ENCODE measurements at places on chromosomes 1 and 21. TPM values are rescaled to one million over a fixed set of nuclear protein-coding genes. Genes with fewer than 3 reads are reported as not detected.

ARHGEF16 gene
- not detected for total RNA-seq

LCE3D gene
- total RNA-seq, result not detected

IL24 gene
- total RNA-seq, result under 0.01 TPM

GBP4 gene
- total RNA-seq, result 0.15 TPM

THEM5 gene
- total RNA-seq, result 0.17 TPM

FNDC5 gene
- 0.87 TPM for total RNA-seq

HHAT gene
- total RNA-seq, result 3.3 TPM

EPHA2 gene
- total RNA-seq, result 4.2 TPM

RNU5D-1 gene
- not detected for total RNA-seq

SPRR1A gene
- total RNA-seq, result not detected

KCNJ10 gene
- under 0.01 TPM for total RNA-seq

CCDC27 gene
- total RNA-seq, result not detected

KCNT2 gene
- total RNA-seq, result 2.5 TPM

KCNE1 gene
- total RNA-seq, result 0.29 TPM

TP53BP2 gene
- 42.8 TPM for total RNA-seq

HES3 gene
- total RNA-seq, result not detected

SLC45A1 gene
- total RNA-seq, result 4.8 TPM

VTCN1 gene
- not detected for total RNA-seq

OR2T33 gene
- total RNA-seq, result not detected
